Activated CD4-positive, alpha-beta T cell treated with anti-CD3 and anti-CD28 coated beads for 36 hours (primary cell): ENCODE measurements at places on chromosomes 6 and 20. TPM values are rescaled to one million over a fixed set of nuclear protein-coding genes. Genes with fewer than 3 reads are reported as not detected.

The SOBP gene
- total RNA-seq: 0.49 TPM

The JAG1 gene
- total RNA-seq: 0.30 TPM

The OLIG3 gene
- total RNA-seq: not detected

The DEFB118 gene
- not detected for total RNA-seq

The ADGB gene
- not detected for total RNA-seq

The COL21A1 gene
- total RNA-seq: not detected

The F13A1 gene
- not detected for total RNA-seq

The CRISP2 gene
- not detected for total RNA-seq

The LRRC73 gene
- 0.19 TPM for total RNA-seq

The TMEM181 gene
- 8.3 TPM for total RNA-seq

The RCAN2 gene
- 0.57 TPM for total RNA-seq

The MLIP gene
- not detected for total RNA-seq

The CLDN20 gene
- total RNA-seq: not detected

The PXDC1 gene
- total RNA-seq: 2.4 TPM

The GMEB2 gene
- total RNA-seq: 14.0 TPM

The MRPL2 gene
- total RNA-seq: 93.9 TPM

The ULBP2 gene
- 0.32 TPM for total RNA-seq
